ENCODE measurements at places on chromosomes 1 and 21.

GRCh38 chr1:17911791-17912190 is 156.7 kb downstream of the ACTL8 start:
- no peak for DNase-seq

DNA sequence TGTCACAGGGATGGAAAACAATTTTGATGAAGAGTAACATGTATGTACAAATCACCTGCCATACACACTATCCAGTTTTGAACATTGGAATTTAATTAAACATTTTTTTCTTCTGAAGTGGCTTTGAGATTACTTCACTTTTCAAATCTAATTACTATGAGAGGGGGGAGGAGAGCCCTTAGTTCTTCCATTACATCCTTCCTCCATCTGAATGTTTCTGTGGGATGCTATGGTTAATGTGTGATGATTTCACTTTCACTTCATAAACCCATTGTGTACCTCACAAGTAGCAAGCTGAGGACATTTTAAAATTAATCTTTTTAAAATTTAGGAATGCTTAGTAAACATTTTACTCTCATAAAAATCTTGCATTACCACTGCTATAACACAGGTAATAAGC is 156.9 kb downstream of the RUNX1 start:
- no peak for DNase-seq

GRCh38 chr1:198047913-198048312 is 108.9 kb upstream of the NEK7 start:
- DNase-seq, result no peak

DNA sequence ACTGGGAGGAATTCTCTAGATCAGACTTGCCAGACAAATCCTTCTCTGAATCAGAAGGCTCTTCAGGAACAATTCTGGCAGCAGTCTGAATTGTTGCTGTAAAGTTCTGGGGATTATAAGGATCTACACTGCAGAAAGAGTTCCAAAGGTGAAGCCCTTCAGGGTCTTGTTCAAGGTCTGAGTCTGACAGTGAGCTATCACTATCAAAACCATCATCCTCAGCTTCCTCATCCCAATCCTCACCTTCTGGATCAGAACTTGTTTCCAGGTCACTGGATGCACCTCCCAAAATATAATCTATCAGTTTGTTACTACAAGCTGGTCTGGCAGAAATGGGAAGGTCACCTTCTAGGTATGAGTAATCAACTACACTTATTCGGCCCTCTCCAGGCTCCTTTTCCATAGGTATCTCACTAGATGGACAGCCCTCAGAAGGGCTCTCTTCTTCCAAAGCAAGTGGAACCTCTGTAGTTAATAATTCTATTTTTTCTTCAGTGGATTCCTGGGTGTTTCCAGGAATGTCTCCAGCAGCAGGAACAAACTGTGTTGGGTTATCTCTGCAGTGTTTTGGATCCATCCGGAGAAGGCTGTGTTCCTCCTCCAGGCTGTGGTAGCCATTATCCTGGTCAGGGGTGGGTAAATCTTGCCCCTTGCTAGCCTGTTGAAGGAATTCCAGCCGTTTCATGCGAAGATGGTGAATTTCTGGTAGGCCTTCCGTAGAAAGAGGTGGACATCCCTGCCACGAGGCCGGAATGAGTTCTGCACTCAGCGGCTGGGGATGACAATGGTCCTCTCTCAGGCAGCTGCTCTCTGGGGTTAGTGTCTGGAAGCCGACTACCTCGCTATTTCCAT is 1.6 kb downstream of the PPP1R15B start:
- no peak for DNase-seq

GRCh38 chr1:86061551-86061990 is 95.0 kb downstream of the COL24A1 start:
- no peak for DNase-seq

DNA sequence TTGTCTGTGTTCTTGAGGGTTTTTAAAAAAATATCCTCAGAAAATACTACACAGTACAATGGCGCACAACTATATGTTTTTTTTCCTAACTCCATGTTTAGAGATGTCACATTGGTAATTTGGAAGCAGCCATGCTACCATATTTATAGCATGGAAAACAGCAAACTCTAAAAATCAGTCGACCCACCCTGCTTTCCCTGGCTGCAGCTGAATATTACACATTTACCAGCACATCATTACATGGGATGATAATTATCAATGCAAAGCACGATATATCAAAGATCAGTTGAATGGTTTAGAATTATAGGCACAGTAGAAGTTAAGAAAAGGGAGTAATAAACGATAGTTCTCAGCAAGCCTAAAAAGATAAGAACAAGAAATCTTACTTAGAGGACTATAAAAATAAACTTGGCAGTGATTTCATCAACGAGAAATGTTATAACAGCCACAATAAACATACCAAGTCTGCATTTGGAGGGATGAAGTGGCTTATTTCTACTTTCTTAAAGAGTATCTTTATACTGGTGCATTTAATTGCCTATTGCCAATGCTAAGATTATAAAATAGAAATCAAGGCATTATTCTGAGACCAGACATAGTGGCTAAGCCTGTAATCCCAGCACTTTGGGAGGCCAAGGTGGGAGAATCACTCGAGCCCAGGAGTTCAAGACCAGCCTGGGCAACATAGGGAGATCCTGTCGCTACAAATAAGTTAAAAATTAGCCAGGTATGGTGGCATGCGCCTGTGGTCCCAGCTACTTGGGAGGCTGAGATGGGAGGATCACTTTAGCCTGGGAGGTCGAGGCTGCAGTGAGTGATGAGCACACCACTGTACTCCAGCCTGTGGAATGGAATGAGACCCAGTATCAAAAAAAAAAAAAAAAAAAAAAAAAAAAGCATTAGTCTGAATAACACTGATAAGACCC is 43.4 kb downstream of the WDR64 start:
- DNase-seq, result no peak

GRCh38 chr1:168394858-168395257 is 114.2 kb downstream of the TBX19 start:
- DNase-seq, result no peak

DNA sequence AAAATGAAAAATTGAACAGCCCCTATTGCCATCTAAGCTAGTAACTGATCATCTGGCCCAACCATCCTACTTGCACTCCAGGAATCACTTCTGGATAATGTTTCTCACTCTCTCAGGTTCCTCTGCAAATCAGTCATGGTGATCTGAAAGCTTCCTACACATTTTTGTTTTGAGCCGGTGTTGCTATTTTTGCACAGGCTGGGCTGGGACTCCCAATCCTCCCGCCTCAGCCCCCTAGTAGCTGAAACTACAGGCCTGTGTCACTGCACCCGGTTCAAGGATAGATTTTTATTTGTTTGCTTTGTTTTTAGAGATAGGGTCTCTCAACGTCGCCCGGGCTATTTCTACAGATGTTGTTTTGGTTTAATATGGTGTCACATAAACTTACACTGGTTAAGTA is 40.5 kb upstream of the HMCN1 start:
- no peak for DNase-seq

DNA sequence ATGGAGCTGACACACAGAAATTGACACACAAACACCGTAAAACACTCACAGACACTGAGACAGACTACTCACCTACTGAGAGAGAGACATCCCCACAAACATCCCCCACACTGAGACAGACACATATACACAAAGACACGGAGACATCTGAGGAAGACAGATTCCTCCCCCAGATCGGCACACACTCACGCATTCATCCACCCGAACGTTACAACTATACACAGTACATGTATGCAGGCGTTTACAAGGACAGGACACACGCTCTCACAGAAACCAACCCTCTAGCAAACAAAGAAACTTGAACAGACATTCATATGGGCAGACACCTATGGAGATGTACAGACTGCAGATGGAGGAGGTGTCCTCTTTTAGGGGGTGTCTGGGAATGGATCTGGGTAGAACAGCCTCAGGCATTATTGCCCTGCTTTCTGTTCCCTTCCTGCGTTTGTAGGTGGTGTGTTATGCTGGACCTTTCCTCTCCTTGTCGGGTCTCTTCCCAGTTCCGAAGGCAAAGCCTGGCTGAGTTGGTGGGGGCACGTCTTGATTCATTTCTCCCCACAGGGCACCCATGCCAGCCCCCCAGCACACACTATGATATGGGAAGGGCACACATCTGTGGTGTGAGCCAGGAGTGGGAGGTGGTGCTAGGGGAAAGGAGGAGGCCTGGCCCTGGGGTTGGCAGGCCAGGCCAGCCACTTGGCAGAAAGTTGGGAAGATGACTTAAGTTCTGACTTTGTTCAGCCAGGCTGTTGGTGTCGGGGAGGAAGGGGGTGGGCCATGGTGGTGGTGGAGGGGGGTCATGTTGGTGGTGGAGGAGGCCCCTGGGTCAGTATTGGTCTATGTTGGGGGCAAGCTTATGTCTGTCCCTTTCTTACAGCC is 1.5 kb downstream of the KIRREL1 start:
- no peak for DNase-seq

- DNase-seq, result no peak
These were observed 261.9 kb upstream of the DEPDC1 start for GRCh38 chr1:68758666-68759209.

DNA sequence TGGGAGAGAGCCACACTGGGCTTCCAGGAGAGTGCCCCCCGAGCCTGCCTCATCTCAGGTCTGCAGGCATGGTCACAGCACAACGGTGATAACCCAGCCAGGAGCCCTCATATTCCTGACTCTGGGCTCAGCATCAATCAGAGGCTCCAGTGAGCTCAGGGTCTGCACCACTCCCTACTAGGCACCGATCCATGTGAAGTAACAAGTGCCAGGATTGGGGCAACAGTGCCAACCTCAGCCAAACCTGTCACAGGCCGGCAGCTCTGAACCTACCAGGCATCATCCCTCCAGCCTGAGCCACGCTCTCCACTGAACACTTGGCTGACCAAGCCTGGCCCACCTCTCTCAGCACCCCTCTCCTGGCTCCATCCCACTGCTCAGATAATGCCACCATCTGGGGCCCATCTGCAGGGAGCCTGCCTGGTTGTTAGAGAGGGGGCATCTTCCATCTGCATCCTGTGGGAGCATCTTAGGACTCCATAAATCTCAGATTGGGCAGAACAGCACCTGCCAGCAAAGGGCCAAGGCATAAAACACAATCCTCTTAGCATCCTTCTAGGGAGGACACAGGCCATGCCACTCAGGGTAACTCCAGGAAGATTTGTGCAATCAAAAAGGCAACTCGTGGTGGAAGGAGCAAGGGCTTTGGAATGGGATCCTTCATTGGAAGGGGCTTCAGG is 213.7 kb upstream of the CSF3R start:
- DNase-seq, result no peak

DNA sequence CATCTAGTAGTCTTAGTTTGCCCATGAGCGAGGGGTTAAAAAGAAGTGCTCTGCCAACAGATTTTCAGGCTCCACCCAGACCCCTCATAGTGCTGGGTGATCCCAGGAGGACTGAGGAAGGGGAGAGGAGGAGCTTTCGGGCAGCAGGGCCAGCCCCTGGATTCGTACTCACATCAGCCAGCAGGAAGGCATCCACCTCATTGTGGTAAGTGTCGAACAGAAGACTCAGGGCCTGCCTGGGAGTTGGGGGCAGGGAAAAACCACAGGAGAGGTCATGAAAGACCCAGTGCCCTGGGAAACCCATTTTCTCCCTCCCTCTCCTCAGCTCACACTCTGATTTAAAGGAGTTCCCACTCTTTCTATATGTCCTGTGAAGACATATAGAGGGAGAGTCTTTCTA is 34.9 kb downstream of the PIK3C2B start:
- DNase-seq, result no peak

DNA sequence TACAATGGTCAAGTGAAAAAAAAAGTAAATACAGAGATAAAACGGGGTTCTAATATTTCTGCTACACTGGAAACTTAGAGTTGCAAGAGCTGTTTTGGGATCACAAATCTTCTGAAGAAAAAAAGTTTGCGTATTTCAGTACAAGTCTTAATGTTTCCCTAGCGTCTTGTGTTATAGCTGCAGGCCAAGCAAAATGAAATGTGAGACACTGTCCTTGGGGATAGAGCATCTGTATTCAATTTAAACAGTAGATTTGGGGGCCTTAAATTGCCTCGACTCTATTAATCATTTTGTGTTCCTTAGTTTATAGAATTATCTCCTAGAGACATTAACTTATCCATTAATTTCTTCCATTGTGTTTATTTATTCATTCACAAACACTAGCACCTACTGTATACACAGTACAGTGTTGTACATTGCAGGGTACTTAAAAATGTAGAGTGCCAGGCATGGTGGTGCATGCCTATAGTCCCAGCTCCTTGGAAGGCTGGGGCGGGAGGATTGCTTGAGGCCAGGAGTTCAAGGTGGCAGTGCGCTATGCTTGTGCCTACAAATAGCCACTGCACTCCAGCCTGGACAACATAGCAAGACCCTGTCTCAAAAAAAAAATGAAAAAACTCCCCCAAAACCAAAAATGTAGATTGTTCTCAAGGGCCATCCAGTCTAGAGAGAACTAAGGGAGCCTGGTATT is 7.9 kb downstream of the DISC1 start:
- no peak for DNase-seq

DNA sequence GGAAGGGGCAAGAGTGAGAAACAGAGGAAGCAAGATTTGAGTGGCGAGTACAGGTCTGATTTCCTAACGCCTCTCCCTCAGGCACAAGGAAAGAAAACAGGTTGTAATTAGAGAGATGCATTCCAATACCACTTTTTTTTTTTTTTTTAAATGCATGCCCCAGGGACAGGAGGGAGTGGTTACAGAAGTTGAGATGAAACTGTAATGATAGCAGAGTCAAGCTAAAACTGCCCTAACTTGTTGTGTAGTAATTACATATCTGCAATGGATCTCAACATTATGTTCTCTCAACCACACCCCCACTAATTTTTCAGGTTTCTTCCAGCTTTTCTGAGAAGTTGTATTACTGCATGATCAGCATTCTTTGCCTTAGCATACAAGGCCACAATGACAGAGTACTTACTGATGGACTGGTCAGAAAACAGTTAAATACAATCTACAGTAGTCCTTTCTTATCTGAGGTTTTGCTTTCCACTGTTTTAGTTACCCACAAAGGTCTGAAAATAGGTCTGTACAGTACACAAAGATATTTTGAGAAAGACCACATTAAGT is 5.5 kb downstream of the ETV3 start:
- DNase-seq, result no peak

Measured in body of pancreas (tissue), 4 donors.